Naive B cell (primary cell): ENCODE measurements at places on chromosomes 16 and 17. TPM values are rescaled to one million over a fixed set of nuclear protein-coding genes. Genes with fewer than 3 reads are reported as not detected.

GRCh38 chr16:832652-833336 is 32.3 kb upstream of the GNG13 start:
- no peaks in the 10 kb centered on the region for H3K4me1 ChIP-seq
- H3K4me3 ChIP-seq = no peak overlapping the region
- no peak for DNase-seq
- H3K27ac ChIP-seq = no peak overlapping the region

The NDRG4 gene
- polyA plus RNA-seq = 0.17 TPM

DNA sequence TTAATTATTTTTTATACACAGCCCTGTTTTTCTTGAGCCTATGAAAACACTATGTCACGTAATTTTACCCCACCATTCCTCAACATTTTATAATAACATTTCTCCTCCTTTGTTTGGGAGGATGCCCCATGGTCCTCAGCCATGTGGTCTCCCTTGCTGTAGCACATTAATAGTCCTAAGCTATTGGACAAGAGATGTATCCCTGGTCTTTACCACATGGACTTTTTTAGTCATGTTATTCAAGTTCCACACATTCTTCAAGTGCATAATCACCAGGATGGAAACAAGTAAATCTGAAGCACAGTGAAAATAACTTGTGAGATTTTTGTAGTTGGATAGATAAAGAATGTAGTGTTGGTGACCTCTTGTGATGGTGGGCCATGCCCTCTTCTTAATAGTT is 2.0 kb upstream of the KRTAP2-3 start:
- H3K27me3 ChIP-seq = peaks cover 47% of the 10 kb centered on the region
- no peak for DNase-seq
- H3K27ac ChIP-seq = no peak overlapping the region

The CX3CL1 gene
- polyA plus RNA-seq = not detected

The SEPTIN12 gene
- polyA plus RNA-seq = not detected

The NPIPA8 gene
- not detected for polyA plus RNA-seq

The KRTAP1-5 gene
- not detected for polyA plus RNA-seq

DNA sequence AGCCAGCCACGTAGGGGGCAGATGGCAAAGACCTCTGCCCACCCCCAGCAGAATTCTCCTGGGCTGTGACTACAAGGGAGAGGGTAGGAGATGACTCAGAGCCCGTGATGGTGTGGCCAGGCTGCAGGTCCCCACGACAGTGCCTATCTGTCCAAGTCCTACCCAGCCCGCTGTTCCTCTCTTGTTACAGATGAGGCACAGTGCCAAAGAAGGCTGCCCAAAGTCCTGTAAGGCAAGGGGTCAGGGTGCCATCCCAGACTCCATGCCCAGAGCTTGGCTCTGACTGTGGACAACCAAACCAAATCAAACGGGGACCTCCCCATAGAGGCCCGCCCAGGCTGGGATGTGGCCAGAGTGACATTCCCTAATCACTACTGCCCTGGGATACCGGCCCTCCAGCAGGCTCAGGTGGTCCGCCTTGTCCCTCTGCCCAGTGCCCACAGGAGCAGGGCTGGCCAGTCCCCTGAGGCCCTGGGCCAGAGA is 12.6 kb upstream of the BCAR1 start:
- peaks cover 12% of the 10 kb centered on the region for H3K4me1 ChIP-seq
- peaks cover 80% of the 10 kb centered on the region for H3K27me3 ChIP-seq
- H3K36me3 ChIP-seq = no peaks in the 10 kb centered on the region
- no peak overlapping the region for H3K27ac ChIP-seq
- H3K4me3 ChIP-seq = peak overlapping the region; percentile 57
- DNase-seq = no peak

The TEKT1 gene
- polyA plus RNA-seq = not detected

- no peak overlapping the region for H3K4me3 ChIP-seq
- no peak for DNase-seq
- peaks cover under 1% of the 10 kb centered on the region for H3K4me1 ChIP-seq
- H3K27me3 ChIP-seq = no peaks in the 10 kb centered on the region
- no peak overlapping the region for H3K27ac ChIP-seq
Observed at GRCh38 chr17:18356624-18357023, 6.7 kb downstream of the SHMT1 start.

The VAT1L gene
- polyA plus RNA-seq = 4.3 TPM

- H3K4me3 ChIP-seq = no peak overlapping the region
- peaks cover 7% of the 10 kb centered on the region for H3K4me1 ChIP-seq
- H3K27me3 ChIP-seq = peaks cover 9% of the 10 kb centered on the region
- H3K27ac ChIP-seq = no peak overlapping the region
Observed at GRCh38 chr17:8791248-8791909, 7.8 kb downstream of the MFSD6L start.

DNA sequence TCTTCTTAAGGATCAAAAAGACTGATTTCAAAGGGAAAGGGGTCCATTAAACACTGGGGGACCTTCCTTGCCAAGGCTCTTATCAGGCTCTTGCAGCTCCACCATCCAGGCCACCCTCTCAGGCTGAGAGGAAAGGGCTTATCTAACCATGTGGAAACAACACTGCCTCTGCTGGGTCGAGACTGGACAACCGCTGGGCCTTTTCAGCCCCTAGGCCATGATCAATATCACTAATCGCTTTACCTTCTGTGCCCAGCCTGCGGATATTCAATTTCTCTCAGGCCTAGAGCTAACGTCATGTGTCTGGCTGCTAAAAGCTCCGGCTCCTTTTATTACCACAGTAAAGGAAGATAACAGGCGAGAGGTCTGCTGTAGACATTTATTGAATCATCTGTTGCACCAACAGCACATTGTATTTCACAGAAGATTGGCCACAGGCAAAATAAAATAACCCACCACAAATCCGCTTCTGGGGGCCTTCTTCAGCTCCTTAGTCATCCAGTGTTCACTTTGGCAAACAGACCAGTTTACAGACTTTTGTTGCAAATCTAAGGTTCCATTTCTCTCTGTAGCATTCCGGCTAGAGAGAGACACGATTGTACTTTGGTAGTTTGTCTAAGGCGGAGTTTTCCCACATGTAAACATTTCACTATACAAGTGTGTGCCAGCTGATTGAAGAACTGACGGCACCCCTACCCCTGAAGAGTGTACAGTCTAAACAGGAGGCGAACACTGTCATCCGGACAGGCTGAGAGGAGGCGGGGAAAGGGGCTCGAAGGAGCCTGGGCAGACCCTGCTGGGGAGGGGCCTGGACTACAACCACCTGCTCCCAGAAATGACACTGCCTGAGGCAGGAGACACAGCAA is 13.9 kb downstream of the CYB561 start:
- H3K27me3 ChIP-seq = peaks cover 13% of the 10 kb centered on the region
- H3K4me3 ChIP-seq = no peak overlapping the region
- no peak for DNase-seq
- no peak overlapping the region for H3K27ac ChIP-seq

GRCh38 chr16:3646348-3646920 is 8.1 kb upstream of the DNASE1 start:
- H3K27ac ChIP-seq = no peak overlapping the region
- no peak for DNase-seq
- no peaks in the 10 kb centered on the region for H3K4me1 ChIP-seq
- H3K4me3 ChIP-seq = no peak overlapping the region

DNA sequence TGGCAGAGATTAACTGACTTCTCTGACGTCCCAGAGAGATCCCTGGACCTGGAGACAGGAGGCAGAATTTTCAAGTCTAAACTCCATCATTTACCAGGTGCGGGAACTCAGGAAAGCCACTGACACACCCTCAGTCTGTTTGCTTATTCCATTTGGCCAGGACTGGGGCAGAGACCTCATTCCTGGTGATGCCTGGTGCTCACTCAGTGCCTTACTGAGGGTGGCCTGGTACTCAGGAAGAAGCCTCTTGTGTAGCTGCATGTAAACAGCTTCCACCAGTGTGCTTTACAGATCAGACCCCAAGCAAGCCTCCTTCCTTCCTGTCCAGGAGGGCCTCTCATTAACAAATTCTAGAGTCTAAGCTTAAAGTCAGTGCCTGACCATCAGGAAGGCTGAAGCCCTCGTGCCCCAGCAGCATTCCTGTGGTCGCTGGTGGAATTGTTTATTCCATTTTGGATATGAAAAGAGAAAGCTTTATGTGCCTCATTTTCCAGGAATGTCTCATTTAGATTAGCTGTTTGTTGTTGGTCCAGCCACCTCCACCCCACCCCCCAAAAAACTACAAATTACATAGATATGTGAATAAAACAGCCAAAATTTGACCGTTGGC is 236.1 kb upstream of the CDH5 start:
- DNase-seq = no peak
- H3K36me3 ChIP-seq = peaks cover 6% of the 10 kb centered on the region
- no peak overlapping the region for H3K4me3 ChIP-seq
- no peaks in the 10 kb centered on the region for H3K4me1 ChIP-seq
- no peak overlapping the region for H3K27ac ChIP-seq
- peaks cover 45% of the 10 kb centered on the region for H3K27me3 ChIP-seq

The HCRT gene
- not detected for polyA plus RNA-seq

GRCh38 chr16:2280461-2280860 is 12.5 kb upstream of the RNPS1 start:
- H3K4me1 ChIP-seq = no peaks in the 10 kb centered on the region
- DNase-seq = no peak
- H3K36me3 ChIP-seq = no peaks in the 10 kb centered on the region
- H3K27me3 ChIP-seq = no peaks in the 10 kb centered on the region
- no peak overlapping the region for H3K27ac ChIP-seq

The GGA2 gene
- polyA plus RNA-seq = 303 TPM

GRCh38 chr16:66041907-66042306 is 324.6 kb upstream of the CDH5 start:
- H3K27ac ChIP-seq = no peak overlapping the region
- H3K27me3 ChIP-seq = peaks cover 25% of the 10 kb centered on the region
- no peak for DNase-seq
- no peaks in the 10 kb centered on the region for H3K4me1 ChIP-seq
- no peak overlapping the region for H3K4me3 ChIP-seq
- H3K36me3 ChIP-seq = no peaks in the 10 kb centered on the region

GRCh38 chr17:57396511-57396921 is 140.2 kb downstream of the MSI2 start:
- H3K27me3 ChIP-seq = no peaks in the 10 kb centered on the region
- H3K36me3 ChIP-seq = peaks cover 17% of the 10 kb centered on the region
- no peak overlapping the region for H3K4me3 ChIP-seq
- DNase-seq = no peak
- peaks cover 6% of the 10 kb centered on the region for H3K4me1 ChIP-seq

DNA sequence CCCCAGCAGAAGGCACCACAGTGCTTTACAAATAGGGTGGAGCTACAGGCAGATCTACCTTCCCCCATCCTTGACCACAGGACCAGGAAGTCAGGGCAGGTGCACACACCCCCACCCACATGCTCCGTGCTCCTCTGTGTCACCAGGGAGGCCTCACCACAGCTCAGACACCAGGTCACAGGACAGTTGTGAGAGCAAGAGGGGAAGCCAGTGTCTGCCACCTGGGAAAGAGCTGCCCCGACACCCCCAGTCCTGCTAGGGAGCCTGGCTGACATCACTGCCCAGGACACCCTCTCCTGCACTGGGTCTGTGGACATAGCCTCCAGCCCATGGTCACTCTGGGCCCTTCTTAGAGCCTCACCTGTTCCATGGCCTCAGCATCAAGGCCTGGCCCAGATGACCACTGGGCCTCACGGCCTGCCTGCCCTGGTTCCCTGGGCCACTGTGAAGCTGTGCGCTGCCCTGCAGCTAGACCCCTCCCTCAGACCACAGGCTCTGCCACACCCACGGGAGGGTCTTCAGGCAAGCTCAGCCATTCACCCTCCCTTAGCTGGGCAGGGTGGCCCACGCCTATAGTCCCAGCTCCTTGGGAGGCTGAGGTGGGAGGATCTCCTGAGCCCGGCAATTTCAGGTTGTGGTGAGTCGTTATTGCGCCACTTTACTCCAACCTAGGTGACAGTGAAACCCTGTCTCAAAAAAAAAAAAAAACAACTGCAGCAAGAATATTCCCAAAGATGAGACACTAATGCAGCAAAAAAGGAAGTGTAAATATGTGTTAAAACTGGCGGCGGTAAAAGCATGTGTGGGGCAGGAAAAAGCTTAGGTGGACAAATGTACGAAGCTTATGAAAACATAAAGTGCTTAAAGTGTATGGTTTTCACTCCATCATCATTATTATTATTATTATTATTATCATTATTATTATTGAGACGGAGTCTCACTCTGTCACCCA is 14.2 kb downstream of the POLR3K start:
- H3K4me3 ChIP-seq = peak overlapping the region; percentile 82
- peak; percentile 86 for DNase-seq
- peaks cover 12% of the 10 kb centered on the region for H3K36me3 ChIP-seq
- no peaks in the 10 kb centered on the region for H3K27me3 ChIP-seq

The SDR42E1 gene
- polyA plus RNA-seq = 1.7 TPM

DNA sequence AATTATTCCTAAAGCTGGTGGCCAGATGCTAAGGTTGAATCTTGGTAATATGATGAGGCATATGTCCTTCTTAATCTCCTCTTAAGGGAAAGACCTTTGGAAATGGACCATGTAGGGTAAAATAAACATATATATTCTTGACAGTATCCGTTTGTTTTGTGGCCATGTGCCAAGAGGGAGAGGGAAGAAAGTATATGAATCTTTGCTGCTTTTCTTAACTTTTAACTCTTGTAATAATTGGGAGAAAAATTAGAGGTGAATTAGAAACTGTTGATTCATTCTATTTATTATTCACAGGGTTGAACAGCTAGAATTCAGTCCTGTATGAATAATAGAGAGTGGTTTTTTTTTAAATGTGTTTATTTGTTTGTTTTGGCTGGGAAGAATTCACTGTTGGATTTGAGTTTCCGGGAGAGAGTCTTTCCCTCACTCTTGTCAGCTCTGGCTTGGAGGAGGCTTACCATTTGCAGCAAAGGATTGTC is 31.6 kb downstream of the AATF start:
- H3K36me3 ChIP-seq = peaks cover 14% of the 10 kb centered on the region
- no peak overlapping the region for H3K4me3 ChIP-seq
- peaks cover 47% of the 10 kb centered on the region for H3K4me1 ChIP-seq
- peak overlapping the region; percentile 68 for H3K27ac ChIP-seq
- no peak for DNase-seq
- no peaks in the 10 kb centered on the region for H3K27me3 ChIP-seq

The PNMT gene
- polyA plus RNA-seq = not detected

- peak overlapping the region; percentile 87 for H3K27ac ChIP-seq
- peaks cover 5% of the 10 kb centered on the region for H3K27me3 ChIP-seq
- no peaks in the 10 kb centered on the region for H3K36me3 ChIP-seq
- DNase-seq = no peak
- peaks cover 62% of the 10 kb centered on the region for H3K4me1 ChIP-seq
Observed at GRCh38 chr17:40443988-40444899, 994 bp downstream of the IGFBP4 start.

DNA sequence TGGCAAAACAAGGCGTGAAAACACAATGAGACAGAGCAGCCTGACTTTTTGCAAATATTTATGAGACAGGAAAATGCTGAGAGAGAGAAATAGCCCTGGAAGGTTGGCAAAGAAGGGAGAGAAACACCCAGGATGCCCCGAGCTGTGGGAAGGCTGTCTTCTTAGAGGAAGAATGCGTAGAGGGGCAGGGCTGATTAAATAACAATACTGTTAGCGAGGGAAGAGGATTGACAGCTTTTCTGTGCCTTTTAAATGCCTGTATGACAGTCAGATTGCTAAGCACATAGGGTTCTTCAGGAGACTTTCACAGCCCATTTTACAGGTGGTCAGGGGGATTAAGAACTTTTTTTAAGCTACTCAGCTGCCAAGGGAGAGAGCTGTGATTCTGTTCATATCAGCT is 219.2 kb downstream of the SHISA9 start:
- no peak overlapping the region for H3K27ac ChIP-seq
- no peak for DNase-seq
- H3K4me3 ChIP-seq = no peak overlapping the region
- peaks cover 4% of the 10 kb centered on the region for H3K27me3 ChIP-seq
- H3K4me1 ChIP-seq = no peaks in the 10 kb centered on the region

The TAOK1 gene
- polyA plus RNA-seq = 5.0 TPM
